ENCODE measurements at places on chromosomes 1 and 21.

- DNase-seq: no peak
These were observed 41.3 kb downstream of the HMCN1 start for GRCh38 chr1:185775501-185775900.

DNA sequence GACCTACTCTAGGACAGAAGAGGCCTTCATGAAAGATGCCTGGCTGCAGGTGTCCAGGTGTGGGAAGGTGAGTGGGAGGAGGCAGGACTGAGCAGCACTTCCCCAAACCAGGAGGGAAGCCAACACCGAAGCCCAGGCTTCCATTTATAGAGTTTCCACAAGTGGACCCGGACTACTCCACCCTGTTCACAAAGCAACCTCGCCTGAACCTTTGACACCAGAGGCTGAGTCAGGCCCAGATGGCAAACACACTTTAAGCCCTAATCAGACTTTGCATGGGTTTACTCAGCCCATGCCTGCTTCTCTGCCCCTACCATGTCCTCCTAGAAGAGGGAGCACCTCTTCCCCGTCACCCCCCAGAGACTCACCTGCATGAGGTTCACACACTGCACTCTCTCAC lies 14.0 kb downstream of the PRR9 start:
- DNase-seq: no peak

DNA sequence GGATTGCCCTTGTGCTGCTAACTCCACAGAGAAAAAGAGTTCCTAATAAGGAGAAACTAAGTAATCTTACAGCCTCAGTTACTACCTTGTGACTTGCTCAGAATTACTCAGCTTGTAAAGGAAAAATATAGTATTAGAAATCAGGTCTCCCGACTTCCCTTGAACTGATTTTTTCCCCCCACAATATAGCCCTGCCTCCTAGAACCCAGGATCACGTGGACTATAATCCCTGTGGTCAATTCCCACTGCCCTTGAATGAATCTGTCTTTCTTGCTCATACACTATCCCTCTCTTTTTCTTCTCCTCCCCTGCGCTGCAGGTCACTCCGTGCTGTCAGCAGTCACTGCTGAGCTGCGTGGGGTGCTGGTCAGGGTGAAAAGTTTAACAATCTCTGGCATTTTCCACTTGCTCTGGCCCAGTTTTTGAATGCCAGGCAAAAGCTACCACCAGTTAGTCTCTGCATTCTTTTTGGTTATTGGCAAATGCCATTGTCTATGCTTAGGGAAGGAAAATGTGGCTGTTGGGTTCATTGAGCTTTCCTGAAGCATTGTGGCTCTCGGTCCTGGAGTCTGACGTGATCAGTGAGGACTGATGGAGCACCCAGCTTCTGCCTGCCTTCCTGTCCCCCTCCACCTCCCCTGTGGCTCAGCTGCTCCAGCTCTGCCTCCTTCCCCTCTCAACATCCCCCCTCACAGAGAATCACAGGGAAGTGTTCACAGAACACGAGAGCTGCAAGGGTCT lies 1.9 kb upstream of the MYOC start:
- DNase-seq: peak; percentile 81

DNA sequence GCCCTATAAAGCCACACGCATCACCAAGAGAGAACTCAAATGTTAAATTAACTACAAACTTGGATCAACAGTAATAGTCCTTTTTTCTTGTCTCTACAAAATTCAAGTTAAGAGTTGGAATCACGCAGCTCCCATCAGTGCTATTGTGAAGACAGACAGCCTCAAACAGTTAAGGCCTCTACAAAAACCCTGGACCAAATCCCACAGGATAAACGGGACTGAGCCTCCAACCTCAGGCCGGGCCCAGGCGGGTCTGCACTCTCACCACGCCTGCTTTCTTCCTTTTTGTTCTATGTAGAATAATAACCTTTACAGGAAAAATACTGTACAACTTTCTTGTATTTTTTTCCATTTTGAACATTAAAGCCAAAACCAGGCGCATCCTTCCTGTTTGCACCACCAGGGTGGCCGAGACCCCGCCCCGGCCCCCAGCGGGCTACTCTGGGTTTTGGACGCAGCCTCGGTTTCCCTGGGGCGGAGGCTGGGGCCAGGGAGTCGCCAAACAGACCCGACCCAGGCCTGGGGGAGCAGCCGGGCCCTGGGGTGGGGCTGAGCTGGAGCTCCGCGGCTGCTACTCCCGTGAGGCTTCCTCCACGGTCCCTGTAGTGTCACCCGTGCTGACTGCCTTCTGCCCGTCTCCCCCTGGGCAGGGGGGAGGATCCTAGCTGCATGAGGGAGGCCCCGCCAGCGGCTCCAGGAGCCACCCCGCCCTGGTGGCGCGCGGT lies 158.4 kb downstream of the CASZ1 start:
- no peak for DNase-seq

DNA sequence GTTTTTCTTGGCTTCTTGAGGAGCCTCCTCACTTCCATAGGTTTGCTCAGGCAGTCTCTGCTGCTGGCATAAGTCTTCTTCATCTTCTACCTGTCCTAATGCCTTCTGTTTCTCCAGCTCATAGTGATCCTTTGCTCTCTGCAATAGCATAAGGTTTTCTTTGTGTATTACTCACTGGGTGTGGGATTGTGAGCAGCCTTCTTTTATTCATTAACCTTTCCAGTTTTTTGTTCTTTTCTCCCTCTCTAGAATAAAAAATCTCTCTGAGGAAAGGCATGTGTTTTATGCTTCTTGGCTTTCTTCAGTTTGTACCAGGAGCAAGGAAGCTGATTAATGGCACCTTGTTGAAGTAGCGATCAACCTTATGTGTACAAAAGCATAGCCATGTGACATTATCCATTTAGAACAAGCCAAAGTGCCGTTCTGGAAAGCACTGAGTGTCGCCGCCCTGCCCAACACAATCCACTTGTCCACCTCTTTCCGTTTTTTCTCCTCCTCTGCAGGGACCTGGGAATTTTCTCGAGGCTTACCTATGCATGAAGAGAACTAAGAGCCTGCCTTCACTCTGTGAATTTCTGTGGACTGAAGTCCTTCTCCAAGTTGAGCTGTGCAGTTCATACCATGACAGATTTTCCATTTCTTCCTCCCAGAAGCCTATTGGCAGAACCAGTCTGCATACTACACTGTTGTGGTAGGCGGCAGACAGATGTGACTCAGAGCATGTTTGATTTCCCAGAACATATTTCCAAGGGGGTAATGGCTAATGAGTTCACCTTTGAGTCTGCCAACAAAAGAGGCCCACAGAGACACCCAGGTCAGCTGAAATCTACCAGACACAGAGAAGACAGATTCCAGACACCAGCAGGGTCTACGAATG lies 39.0 kb downstream of the DPT start:
- DNase-seq: peak; percentile 70

DNA sequence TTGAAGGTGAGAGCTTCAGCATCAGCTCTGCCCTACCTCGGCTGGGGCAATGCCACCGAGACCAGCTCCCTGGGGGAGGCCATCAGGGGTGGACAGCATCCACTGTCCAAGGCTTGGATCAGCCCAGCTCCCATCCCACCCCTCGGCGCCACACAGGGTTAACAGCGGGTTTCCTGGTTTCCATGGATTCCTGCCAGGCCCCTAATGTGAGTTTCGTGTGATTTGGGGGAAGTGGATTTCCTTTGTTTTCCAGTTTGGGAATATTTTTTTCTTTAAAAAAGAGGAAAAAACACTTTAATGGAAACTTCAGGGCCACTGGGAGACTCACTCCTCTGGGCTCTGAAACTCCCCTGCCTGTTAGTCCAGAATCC lies 34.3 kb downstream of the CASZ1 start:
- no peak for DNase-seq

DNA sequence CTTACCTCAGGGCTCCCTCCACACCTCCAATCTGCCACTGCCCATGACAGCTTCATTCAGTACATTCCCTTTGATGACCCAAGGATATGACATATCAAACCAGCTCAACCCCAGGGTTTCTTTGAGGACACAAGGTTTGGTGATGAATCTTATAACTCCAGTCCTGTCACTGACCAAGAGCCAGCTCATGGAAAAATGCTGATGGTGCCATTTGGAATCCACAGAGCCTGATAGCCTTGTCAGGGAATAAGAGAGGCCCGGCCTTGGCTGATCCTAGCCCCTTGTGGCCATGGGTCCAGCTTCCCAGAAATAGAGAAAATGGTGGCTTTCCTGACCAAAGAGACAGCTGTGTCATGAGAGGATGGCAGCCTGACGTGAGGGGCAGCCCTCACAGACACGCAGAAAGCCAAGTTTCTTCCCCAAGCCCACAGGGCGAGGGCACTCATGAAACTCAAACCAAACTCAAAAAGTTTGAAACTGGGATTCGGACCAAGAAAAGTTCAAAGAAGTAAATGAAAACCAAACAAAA lies 75.4 kb downstream of the SH3BGR start:
- no peak for DNase-seq

DNA sequence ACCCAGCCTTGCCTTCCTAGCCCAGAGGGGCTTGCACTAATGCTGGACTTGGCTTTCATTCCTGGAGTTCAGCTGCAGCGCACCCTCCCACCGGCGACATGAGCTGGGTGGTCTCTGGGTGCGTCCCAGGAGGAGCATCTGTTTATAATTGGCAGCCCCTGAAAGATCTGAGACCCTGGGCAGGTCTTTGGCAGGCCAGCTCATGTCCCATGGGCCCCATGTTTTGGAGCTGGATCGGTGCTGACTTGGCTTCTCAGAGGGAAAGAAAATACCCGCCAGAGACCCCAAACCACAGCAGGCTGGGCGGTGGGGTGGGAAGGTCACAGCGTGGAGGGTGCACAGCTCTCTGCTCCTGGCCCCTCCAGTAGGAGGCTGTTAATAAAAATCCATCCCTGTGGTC lies 29.3 kb downstream of the DHRS3 start:
- no peak for DNase-seq

Measured in MG63 (cell line).